ENCODE measurements at places on chromosomes 6 and 20. TPM values are rescaled to one million over a fixed set of nuclear protein-coding genes. Genes with fewer than 3 reads are reported as not detected.

GRCh38 chr6:143058987-143059386 is 1.7 kb upstream of the AIG1 start:
- DNase-seq, result peak; percentile 29

GRCh38 chr6:84685983-84686584 is 78.3 kb downstream of the TBX18 start:
- no peak for DNase-seq

- no peak for DNase-seq
Measured at GRCh38 chr6:33610779-33611732, 10.1 kb upstream of the ITPR3 start.

GRCh38 chr20:60365064-60365666 is 406.9 kb downstream of the CDH26 start:
- no peak for DNase-seq

DNA sequence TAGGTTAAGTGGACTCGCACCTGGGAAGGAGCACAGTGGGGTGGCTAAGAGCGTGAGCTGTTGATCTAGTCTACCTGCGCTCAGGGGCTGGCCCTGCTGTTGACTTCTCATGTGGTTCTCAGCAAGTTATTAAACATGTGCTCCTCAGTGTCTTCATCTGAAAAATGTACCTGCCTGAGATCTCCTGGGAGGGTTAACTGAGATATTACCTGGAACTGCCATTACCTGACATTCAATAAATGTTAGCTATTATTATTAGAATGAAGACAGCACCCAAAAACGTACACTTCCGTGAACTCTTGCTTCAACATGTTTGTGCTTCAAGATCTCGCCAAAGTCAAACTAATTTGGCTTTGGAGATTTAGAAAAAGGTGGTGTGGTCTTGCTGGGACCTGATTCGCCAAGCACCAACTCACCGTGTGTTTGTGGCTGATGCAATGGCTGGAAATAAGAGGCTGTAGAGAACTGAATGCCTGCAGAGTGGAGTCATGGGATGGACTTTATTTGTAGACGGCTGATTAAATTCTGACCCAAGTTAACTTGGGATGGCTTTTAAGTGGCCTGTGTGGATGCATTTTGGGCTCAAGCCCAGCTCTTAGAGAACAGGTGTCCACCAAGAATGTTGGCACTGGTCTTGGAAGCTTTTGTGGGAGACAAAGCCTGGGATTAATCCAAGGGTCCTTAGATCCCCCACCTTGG is 692.9 kb downstream of the QKI start:
- DNase-seq, result peak; percentile 67

DNA sequence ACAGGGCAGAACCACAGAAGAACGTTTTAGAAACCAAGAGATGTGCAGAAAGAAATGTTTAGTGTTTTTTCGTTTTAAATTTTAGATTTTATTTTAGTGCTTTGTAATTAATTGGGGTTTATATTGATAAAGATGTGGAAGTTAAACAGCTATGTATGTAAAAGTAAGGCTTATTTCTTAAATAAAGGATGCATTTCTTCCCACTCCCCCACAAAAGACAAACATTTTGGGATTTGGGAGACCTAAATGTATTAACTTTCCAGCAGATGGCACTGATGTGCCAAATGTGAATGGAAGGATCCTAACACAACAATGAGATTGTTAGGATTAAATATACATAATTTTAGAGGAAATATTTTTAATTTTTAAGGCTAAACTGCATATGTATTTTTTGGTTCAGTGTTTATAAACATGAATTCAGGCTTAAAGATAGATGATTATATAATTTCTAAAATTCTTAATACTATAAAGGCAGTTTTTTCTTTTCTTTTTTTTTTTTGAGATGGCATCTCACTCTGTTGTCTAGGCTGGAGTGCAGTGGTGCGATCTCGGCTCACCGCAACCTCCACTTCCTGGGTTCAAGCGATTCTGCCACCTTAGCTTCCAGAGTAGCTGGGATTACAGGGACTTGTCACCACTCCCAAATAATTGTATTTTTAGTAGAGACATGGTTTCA is 12.0 kb downstream of the PFDN4 start:
- peak; percentile 66 for DNase-seq

DNA sequence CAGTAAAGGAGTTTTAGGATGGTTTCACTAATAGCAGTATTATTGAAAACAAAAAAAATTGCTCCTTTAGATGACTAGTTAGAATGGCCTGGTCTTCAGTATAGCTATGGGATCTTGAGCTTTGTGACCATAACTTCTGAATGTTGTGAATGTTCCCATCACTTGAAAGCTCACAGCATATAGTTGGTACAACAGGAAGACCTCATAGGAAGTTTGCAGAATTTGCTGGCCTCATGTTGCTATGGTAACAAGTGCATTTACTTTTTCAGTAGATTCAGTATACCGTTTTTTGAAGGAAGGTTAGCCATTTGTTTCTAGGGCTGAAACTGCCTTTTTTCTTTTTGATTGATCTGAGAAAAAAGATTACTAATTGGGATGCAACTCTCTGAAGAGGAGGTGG is 8.3 kb downstream of the PHF3 start:
- DNase-seq, result peak; percentile 52

GRCh38 chr6:135033238-135033637 is 21.4 kb downstream of the HBS1L start:
- DNase-seq, result no peak

DNA sequence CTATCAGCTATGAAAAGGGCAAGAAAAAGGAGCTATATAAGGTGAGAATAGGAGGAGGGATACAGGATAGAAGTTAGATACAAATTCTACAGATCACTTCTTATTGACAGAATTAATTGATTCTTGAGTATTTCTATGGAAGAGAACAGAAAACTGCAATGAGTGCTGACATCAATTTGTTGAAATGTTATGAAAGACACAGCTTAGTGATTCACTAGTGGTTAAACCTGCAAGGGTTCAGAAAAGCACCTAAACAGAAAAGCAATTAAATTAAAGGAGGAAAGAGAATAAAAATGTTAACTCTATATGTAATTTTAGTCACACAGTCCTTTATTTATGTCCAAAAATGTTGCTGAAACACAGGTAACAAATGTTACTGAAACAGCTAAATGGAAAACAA is 254.4 kb upstream of the RUNX2 start:
- no peak for DNase-seq

DNA sequence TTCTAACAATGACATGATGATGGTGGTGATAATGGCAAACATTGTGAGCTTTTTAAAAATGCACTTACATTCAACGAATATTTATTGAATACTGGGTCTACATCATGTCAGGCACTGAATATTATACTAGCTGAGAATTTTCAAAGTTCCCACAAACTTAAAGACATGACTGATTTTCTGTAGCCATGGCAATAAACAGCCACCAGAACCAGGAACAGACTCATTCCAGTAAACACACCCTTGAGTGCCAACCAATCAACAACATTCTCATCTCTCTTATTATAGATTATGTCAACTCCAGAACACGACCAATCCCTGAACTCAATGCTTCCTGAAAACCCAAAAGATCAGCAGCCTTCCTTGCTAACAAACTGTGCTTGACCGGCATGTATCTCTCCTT is 212.4 kb upstream of the RUNX2 start:
- no peak for DNase-seq

DNA sequence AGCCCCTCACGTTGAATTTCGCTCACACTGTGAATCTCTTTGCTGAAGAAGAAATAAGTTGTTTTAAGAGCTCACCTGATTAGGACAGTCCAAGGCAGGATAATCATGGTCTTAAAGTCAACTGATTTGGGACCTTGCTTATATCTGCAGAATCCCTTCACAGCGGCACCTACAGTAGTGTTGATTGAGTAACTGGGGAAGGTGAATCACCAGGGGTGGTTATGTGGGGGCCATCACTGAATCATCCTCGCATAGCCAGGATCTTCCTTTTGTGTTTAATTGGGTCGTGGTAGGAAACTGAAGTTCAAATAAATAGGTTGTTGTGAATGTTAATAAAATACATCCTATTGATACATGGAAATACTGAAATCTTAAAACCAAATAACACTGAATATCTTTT is 20.2 kb upstream of the MICA start:
- DNase-seq, result no peak

GRCh38 chr6:123655521-123656306 is 19.0 kb upstream of the TRDN start:
- DNase-seq, result peak; percentile 54

DNA sequence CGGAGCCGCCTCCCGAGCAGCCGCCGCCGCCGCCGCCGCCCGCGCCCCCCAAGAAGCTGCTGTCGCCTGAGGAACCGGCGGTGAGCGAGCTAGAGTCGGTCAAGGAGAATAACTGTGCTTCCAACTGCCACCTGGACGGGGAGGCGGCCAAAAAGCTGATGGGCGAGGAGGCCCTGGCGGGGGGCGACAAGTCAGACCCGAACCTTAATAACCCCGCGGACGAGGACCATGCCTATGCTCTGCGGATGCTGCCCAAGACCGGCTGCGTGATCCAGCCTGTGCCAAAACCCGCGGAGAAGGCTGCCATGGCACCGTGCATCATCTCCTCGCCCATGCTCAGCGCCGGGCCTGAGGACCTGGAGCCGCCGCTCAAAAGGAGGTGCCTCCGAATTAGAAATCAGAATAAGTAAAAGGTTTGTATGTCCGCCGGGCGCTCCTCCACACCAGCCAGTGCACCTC is 145.2 kb downstream of the SOBP start:
- no peak for DNase-seq

DNA sequence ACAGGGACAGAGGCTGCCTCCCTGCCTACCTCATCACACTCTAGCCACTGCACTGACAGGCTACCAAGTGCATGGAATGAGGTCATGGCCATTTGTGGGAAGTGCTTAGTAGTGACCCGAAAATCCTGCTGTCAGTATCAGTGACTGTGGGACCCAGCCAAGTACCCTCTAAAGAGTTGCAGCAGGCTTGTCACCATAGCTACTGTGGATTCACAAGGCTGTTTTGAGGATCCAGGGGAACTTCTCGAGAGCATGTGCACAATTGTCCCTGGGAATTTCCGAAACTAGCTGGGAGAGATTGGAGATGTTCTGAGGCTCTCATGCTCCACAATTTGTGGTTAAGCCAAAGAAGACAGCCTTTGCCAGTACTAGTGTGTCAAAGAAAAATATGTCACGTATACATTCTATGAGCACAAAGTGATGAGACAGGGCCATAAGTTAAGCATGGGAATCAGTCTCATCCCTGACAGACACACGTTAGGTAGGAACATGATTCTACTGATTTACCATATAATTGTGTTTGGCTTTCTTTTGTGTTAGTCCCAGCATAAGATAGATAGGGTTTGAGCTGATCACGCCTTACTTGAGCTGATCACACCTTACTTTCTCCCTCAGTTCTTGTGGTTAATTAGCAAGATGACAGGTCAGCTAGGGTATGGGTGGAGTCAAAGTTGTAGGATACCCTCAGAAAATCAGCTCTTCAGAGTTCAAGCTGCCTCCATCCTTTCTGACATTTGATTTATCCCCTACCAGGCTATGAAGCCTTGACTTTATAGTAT is 42.6 kb upstream of the TMEM170B start:
- DNase-seq, result no peak

- DNase-seq, result peak; percentile 81
Measured at GRCh38 chr6:21887231-21888185, 294.0 kb downstream of the SOX4 start.

- DNase-seq, result no peak
Measured at GRCh38 chr6:343960-344815, 47.4 kb upstream of the IRF4 start.

DNA sequence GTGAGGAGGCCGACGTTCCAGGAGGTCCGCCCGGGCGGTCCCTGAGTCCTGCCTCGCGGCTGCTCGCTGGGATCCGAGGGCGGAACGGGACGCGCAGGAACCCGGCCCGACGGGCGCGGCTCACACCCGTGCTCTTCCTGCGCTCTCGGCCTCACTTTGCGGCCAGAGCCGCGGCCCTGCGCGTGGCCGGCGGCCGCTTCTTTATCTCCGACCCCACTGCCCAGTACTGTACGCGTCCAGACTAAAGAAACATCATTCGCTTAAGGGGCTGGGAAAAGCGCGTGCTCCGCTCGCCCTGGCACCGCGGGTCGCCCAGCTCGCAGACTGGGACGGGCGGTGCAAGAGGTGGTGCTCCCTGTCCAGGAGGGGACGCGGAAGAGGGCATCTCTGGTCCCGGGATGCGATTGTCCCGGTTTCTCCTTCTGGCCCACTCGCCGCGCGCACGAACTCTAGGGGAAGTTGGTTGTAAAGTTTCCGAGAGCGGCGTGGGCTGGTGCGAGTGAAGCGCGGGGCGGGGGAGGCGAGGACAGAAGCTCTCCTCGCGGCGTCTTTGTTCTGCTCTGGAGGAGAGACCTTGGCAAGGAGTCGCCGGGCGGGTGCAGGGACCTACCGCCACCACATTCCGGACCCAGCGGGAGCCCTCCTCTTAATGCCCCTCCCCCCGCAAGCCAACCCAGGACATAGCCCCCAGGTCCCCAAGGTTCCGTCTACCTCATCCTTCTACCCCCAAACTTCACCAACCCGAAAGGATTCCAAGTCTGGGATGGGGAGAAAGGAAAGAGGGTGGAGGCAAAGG is 71.0 kb downstream of the SOX4 start:
- peak; percentile 73 for DNase-seq

DNA sequence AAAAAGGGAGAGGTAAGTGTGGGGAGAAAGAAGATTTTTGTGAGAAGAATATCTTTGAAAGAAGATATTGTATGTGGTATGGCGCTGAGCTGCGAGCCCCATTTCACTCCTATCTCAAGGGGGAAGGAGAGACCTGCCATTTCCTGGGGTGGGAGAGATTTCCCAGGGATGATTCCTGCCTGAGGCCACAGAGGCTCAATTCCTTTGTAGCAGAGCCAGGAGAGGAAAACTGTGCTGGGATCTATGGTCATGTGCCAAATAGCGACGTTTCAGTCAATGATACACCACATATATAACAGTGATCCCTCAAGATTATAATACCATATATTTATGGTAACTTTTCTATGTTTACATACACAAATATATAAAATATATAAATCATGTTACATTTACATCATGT is 28.9 kb downstream of the TCF21 start:
- DNase-seq, result no peak

The SCUBE3 gene
- polyA plus RNA-seq, result 1.2 TPM

The SLC26A8 gene
- 0.08 TPM for polyA plus RNA-seq

The SLC12A5 gene
- polyA plus RNA-seq, result 1.4 TPM

The PDCD2 gene
- 52.5 TPM for polyA plus RNA-seq

The LRP11 gene
- 22.9 TPM for polyA plus RNA-seq

The CTCFL gene
- polyA plus RNA-seq, result 0.21 TPM

The MAP3K5 gene
- polyA plus RNA-seq, result 2.1 TPM

Data from muscle of leg (tissue), 16 donors.